Body of pancreas (tissue), 4 donors: ENCODE measurements at places on chromosomes 12 and 14.

- DNase-seq, result no peak
Measured at GRCh38 chr12:104462931-104463339, 6.2 kb downstream of the CHST11 start.

DNA sequence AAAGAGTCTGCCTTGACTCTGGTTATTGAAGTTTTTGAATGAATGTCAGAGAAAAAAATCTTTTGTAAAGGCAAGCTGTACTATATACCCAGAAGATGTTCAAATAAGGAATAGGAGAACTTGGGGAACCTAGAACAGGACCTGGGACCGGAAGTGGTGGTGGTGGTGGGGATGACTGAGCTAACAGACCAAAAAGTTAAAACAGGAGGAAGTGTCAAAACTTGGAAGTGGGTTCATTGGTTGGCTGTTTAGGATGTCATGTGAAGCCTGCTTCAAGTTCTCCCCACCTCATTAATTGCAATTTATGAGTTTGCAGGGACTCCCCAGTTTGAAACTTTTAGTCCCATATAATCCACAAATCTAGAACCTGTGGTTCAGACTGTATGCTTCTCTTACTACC is 26.2 kb downstream of the PLXNC1 start:
- DNase-seq, result no peak

DNA sequence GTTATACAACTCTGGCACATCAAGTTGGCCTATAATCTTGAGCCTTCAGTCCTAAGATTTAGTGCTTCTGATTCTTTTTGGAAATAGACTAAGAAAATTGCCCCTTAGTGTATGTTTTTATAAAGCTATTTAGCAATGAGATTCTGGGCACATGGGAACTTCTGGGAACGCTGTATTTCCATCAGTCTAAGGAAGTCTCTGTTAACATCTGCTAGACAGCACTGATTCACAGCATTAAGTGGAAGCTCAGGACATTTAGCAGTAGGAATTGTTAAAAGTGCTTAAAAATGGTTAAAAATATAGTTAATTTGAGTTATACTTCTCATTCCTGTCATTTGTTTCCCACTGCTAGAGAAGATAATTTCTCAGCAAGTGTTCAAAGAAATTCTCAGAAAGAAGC is 579.1 kb downstream of the SLC16A7 start:
- no peak for DNase-seq

DNA sequence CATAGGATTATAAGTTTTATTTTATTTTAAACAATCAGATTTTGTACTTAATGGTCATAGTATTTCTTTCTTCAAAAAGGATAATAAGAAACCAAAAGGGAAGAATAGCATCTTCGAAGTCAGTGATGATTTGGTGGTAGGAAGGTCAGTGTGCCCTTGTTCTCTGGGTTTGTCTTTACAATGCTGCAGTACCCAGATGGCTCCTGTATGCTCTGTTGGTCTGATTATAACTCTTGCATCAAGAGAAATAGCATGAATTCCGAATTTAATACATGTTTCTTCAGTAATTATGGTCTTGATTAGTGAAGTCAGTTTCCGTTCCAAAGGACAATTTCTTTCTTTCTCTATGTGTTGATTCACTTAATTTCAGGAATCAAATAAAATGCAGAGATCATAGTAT is 180.2 kb downstream of the TMTC2 start:
- no peak for DNase-seq
